ENCODE measurements at places on chromosomes 6 and 20. TPM values are rescaled to one million over a fixed set of nuclear protein-coding genes. Genes with fewer than 3 reads are reported as not detected.

The GFOD1 gene
- polyA plus RNA-seq: 0.89 TPM

The EYS gene
- 0.04 TPM for polyA plus RNA-seq

The TNFRSF21 gene
- polyA plus RNA-seq: 3.6 TPM

The KCNK16 gene
- polyA plus RNA-seq: not detected

The COL21A1 gene
- polyA plus RNA-seq: 0.07 TPM

The ASIP gene
- polyA plus RNA-seq: not detected

The PRDM13 gene
- polyA plus RNA-seq: not detected
